Natural killer cell treated with Interleukin-12 subunit alpha and Interleukin-12 subunit beta and Interleukin-15 and Interleukin-18, amount 100 ng/mL, for 72 hours (primary cell): ENCODE measurements at places on chromosomes 13 and 19. TPM values are rescaled to one million over a fixed set of nuclear protein-coding genes. Genes with fewer than 3 reads are reported as not detected.

DNA sequence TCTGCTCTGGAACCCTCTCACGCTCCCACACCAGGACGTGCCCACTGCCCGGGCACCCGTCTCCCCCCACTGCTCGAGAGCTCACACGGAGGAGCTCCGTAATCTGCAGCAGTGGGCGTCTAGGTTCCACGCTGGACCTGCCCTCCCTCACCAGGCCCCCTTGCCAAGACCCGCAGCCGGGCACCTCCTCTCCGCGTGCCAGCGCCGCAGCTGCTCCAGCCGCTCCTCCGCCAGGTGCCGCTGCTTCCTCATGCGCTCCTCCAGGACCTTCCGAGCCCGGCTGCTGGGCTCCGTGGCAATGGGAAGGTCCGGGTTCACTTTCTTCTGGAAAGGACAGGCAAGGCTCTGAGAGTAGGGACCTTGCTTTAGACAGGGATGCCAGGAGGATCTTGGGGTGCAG, 35.0 kb upstream of the MATK start:
- no peak overlapping the region for H3K4me3 ChIP-seq
- no peaks in the 10 kb centered on the region for H3K27me3 ChIP-seq
- H3K36me3 ChIP-seq: no peaks in the 10 kb centered on the region
- peak overlapping the region; percentile 70 for H3K27ac ChIP-seq
- no peaks in the 10 kb centered on the region for H3K4me1 ChIP-seq
- no peak for DNase-seq

DNA sequence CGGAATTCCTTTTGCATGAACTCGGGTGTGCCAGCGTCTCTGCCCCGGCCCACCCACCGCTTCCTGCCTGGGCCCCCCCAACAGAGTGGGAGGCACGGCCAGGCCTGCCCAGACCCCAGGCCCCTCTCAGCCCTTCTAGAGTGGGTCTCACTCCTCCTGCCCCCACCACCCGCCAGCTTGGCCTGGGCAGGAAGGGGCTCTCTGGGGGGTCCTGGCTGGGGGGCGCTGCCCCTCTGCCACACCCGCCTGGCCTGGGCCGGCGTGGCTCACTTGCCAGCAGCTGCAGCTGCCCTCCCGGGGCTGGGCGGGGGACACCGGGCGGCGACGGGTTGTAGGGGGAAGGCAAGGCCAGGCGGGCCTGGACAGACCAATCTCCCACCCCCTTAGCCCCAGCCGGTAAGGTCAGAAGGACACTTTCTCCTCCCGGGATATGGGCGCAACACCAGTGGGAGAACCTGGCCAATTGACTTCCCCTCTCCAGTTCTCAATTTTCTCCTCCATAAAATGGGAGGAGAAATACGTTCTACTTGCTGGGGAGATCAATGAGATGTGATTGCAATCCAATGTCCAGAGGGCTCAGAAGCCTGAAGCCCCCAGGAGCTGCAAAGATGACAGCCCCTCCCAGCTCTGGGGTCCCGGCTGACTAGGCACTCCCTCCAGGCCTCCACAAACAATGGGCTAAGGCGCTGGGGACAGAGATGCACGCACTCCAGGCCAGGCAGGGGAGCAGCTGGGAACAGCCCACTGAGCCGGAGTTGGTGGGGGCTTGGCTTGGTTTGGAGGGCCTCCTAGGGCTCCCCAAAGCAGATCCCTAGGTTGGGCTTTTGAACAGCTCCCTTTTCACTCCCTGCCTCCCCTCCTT, 2.4 kb downstream of the CRLF1 start:
- H3K4me1 ChIP-seq: peaks cover 8% of the 10 kb centered on the region
- H3K27ac ChIP-seq: no peak overlapping the region
- DNase-seq: no peak
- peaks cover 27% of the 10 kb centered on the region for H3K27me3 ChIP-seq

GRCh38 chr19:31100206-31100590, 249.0 kb downstream of the TSHZ3 start:
- peaks cover 4% of the 10 kb centered on the region for H3K4me1 ChIP-seq
- H3K4me3 ChIP-seq: no peak overlapping the region
- H3K36me3 ChIP-seq: no peaks in the 10 kb centered on the region
- no peak overlapping the region for H3K27ac ChIP-seq
- H3K27me3 ChIP-seq: peaks cover 10% of the 10 kb centered on the region
- no peak for DNase-seq

DNA sequence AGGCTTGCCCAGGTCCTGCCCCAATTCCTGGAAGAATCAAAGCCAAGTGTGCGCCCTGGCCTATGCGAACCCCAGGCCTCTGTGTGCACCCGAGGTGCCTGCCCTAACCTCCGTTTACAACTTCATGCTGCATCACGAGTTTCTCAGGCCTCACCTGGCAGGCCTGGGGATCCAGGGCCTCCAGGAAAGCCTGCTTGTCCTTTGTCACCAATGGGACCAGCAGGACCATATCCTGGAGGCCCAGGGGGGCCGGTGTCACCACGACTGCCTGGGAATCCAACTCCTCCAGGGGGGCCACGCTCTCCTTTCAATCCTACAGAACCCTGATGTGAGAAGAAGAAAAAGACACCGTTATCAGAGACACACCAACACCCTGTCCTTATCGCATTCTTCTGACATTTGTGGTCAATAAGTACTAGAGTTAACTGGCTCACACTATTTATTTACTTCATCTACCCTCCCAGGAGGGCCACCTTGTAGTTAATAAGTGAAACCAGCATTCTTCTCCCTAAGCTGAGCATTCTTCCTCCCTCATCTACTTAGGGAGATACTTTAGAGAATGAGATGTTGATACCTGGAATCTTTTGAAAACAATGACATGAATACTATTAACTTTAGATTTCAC, 120.6 kb downstream of the COL4A1 start:
- H3K4me3 ChIP-seq: no peak overlapping the region
- peaks cover 16% of the 10 kb centered on the region for H3K27me3 ChIP-seq
- H3K36me3 ChIP-seq: no peaks in the 10 kb centered on the region
- H3K27ac ChIP-seq: no peak overlapping the region

PRR19 gene
- total RNA-seq: 0.64 TPM

BICRA gene
- total RNA-seq: 17.5 TPM

DNA sequence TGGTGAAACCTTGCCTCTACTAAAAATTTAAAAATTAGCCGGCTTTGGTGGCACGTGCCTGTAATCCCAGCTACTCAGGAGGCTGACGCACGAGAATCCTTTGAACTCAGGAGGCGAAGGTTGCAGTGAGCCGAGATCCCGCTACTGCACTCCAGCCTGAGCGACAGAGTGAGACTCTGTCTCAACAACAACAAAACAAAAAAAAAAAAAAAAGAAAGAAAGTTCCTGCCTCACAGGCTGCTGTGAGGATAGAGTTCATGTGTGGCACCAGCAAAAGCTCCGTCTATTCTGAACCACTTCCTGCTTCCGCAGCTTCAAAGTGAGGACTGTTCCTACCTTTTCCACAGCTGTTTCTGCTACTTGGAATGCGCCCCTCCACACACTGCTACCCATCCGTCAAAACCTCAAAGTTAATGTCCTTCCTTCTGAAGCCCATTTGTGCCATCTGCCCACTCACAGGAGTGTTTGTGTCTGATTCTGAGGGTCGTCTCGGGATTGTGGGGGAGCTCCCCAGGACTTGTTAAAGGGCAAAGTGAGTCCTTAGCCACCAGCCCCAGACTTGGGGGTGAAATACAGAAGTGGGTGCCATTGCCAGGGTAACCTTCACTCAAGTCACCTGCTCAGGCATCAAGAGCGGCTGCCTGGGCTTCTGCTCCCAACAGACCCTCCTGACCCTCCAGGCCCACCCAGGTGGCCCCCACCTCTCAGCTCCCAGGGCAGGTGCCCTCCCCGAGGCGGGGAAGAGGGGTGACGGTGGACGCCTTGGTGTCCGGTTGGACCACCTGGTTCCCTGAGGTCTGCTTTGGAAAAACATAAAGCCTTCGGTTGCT, 2.9 kb downstream of the MFSD12 start:
- H3K4me3 ChIP-seq: peak overlapping the region; percentile 98
- no peaks in the 10 kb centered on the region for H3K27me3 ChIP-seq
- H3K27ac ChIP-seq: peak overlapping the region; percentile 71
- no peaks in the 10 kb centered on the region for H3K36me3 ChIP-seq

GRCh38 chr19:15194938-15195337, 5.9 kb downstream of the NOTCH3 start:
- H3K4me3 ChIP-seq: peak overlapping the region; percentile 42
- peaks cover 35% of the 10 kb centered on the region for H3K27me3 ChIP-seq
- H3K27ac ChIP-seq: no peak overlapping the region
- no peaks in the 10 kb centered on the region for H3K36me3 ChIP-seq
- DNase-seq: no peak

DNA sequence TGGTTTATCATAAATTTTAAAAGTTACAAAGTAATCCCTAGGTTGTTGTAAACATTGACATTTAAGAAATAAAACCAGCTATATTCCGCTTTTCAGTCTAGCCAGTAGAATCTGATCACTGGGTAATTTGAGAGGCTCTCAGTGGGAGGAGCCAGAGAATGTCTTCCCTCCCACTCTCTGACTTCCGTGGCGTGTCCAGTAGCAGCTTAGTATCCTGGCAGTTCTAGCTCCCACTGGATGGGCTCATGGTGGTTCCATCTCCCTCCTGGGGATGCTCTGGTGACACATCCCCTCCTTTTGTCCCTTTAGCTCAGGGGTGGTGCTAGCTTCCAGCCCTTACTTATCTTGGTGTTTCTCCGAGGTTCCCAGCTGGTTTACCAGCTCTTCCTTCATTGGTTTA, 34.5 kb downstream of the MTUS2 start:
- H3K27me3 ChIP-seq: peaks cover 7% of the 10 kb centered on the region
- no peak overlapping the region for H3K4me3 ChIP-seq
- no peaks in the 10 kb centered on the region for H3K4me1 ChIP-seq
- no peak overlapping the region for H3K27ac ChIP-seq
